CD4-positive, alpha-beta T cell treated with Interleukin-1 beta for 1 hour (primary cell): ENCODE measurements at places on chromosomes 4 and X.

DNA sequence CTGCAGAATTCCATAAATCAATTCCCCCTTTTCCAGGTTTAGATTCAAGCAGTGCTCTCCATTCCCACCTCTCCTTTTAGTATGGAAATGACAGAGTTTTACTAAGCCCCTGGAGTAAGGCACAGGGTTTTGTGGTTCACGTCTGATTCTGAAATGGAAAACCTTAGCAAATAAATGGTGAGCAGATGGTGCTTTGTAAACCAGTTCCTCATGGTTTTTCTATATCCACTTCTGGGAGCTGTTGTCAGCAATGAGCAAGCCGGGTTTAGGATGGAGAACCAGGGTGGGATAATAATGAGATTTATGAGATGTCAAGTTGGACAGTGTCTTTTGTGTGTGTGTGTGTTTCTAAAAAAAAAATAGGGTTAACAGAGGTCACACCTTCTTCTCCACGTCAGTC lies 113.8 kb upstream of the RBPJ start:
- no peak for DNase-seq

GRCh38 chr4:3516061-3516835 lies 16.0 kb downstream of the LRPAP1 start:
- no peak for DNase-seq

GRCh38 chrX:49309401-49309981 lies 6.0 kb downstream of the GAGE10 start:
- peak; percentile 22 for DNase-seq

DNA sequence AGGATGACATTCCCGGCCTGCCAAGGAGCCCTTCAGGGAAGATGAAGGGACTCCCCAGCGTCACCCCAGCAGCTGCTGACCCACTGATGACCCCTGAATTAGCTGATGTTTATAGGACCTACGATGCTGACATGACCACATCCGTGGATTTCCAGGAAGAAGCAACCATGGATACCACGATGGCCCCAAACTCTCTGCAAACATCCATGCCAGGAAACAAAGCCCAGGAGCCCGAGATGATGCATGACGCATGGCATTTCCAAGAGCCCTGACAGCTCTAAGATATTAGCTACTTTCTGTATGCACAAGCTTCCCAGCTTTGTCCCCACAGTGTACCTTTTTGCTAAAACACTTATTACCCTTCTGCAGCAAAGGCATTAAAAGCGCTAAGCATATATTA lies 14.4 kb downstream of the AMBN start:
- DNase-seq: no peak
